Activated CD8-positive, alpha-beta memory T cell treated with anti-CD3 and anti-CD28 coated beads for 4 hours (primary cell): ENCODE measurements at places on chromosomes 4 and X.

DNA sequence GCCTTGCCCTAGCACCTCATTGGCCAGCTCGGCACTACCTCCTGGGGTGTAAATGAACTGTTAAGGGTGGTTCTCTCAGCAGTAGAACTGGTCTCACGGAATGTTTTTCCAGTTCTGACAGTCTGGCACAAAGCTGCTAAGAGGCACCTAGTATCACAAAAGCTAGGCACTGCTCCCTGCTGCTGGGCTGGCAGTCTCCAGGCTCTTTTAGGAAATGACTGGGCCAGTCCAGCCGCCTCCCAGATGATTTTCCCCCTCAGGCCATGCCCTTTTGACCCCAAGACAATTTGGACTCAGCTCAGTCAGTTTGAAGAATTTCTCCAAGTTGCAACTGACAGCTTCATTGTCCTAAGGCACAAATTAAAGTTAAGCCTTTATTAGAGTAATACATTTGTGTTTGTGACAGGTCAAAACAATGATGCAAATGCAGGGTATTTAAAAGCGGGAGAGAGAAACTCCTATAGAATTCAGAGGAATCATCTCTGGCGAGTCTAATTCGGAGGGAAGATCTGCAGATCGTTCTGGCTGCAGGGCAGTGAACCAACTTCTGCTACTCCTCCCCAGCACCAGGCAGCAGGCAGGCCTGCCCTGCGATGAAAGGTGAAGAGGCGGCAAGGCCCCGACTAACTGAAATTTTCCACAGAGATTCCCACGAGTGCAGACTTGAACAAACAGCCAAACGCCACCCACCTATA is 7.9 kb downstream of the FRMD7 start:
- DNase-seq = no peak

DNA sequence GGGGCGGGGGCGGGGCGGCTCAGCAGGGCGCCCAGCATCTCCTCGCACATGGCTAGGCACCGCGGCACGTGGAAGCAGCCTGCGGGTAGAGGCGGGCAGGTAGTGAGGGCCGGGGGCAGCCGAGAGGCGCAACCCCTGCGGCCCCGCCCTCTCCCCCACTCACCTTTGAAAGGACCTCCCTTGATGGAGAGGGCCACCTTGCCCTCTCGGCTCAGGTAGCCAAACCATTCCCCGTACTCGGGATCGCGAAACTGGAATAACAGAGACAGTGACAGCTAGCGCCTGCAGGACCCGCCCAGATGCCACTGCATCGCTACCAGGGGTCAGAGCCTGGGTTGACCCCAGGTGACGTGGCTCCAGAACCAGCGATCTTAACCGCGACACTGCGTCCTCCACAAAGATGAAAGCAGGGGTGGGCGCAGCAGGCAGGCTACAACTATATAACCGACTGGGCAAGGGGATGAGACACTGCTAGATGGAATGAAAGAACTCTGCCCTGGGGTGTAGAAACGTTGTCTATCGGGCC is 552 bp upstream of the NAA10 start:
- DNase-seq = no peak

DNA sequence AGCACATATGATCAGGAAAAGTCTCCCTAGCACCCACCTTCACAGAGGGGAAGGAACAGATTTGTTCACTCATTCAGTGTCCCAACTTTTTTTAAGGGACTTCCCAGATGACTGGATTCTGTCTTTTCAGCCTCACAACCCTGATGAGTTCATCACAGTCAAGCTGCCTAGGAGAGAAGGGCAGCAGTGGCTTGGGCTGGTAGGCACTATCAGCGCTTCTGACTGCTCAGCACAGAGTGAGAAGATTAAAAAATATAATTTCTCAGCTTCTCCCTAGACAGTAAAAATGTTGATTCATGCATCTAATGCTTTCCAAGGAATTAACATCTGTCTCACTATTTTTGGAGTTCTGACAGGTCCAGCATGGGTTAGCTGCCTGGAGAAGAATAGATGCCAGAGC is 328.2 kb downstream of the DTHD1 start:
- DNase-seq = no peak

DNA sequence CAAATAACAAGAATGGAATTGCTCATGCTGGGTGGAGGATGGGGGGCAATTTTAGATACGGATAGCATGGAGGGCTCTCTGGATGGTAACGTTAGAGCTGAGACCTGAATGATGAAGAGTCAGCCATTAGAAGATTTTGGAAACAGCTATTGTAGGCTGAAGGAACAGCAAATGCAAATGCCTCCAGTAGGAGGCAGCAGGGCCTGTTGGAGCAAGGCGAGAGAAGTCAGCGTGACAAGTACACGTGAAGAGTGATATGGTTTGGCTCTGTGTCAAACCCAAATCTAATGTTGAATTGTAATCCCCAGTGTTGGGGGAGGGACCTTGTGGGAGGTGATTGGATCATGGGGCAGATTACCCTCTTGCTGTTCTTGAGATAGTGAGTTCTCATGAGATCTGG is 59.3 kb upstream of the SOD3 start:
- no peak for DNase-seq

GRCh38 chr4:139669890-139670289 is 4.3 kb downstream of the MGST2 start:
- DNase-seq = no peak

DNA sequence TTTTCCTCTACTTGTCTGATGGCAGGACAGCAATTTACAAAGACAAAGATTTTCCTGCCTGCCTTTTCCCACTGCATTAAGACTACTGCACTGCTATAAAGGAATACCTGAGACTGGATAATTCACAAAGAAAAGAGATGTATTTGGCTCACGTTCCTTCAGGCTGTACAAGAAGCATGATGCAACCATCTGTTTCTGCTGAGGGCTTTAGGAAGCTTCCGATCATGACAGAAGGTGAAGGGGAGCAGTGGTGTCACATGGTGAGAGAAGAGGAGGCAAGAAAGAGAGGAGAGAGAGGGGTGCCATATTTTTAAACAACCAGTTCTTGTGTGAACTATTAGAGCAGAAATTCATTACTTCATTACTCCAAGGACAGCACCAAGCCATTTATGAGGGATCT is 617.1 kb upstream of the HTR2C start:
- DNase-seq = no peak

GRCh38 chr4:118975449-118976192 is 87.0 kb downstream of the SYNPO2 start:
- no peak for DNase-seq

GRCh38 chr4:79862821-79863220 is 210.2 kb downstream of the ANTXR2 start:
- no peak for DNase-seq

DNA sequence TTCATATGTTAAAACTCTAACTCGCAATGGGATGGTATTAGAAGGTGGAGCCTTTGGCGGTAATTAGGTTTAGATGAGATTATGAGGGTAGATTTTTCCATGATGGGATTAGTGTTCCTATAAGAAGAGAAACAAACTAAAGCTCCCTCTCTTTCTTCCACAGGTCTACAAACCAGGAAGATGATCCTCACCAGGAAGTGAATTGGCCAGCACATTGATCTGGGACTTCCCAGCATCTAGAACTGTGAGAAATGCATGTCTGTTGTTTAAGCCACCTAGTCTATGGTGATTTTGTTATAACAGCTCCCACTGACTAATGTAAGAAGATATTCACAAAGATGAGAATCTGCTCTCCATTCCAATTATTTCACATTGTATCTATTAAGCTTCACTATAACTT is 2266.9 kb downstream of the PCDH7 start:
- DNase-seq = no peak

DNA sequence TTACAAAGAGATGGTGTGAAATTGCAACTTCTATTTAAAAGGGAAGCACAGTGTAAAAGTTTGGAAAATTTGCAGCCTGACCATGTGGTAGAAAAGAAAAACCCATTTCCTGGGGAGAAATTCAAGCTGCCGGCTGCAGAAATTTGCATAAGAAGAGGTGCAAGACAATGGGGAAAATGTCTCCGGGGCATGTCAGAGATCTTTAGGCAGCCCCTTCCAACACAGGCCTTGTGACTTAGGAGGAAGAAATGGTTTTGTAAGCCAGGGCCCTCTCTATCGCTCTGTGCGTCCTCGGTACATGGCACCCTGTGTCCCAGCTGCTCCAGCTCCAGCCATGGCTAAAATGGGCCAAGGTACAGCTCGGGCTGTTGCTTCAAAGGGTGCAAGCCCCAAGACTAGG is 40.4 kb downstream of the CCDC158 start:
- no peak for DNase-seq

- DNase-seq = no peak
These were observed 624.4 kb upstream of the ACTRT1 start for GRCh38 chrX:128676651-128677050.

DNA sequence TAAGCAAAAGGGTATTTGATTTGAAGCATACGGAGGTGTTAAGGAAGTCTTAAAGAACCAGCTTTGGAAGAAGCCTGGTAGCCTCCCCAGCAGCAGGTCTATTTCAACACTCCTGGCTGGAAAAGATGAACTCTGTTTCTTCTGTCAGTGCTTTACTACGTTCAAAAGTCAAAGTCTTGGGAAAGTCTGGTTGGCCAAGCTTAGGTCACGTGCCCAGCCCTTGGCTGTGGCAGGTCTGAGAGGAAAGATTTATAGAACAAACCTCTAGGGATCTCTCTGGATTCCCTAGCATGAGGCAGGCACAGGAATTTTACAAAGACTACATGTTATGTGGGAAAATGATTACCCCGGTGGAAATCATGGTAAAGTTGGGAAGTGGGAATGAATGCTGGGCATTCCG is 8.6 kb upstream of the ARHGAP10 start:
- no peak for DNase-seq

DNA sequence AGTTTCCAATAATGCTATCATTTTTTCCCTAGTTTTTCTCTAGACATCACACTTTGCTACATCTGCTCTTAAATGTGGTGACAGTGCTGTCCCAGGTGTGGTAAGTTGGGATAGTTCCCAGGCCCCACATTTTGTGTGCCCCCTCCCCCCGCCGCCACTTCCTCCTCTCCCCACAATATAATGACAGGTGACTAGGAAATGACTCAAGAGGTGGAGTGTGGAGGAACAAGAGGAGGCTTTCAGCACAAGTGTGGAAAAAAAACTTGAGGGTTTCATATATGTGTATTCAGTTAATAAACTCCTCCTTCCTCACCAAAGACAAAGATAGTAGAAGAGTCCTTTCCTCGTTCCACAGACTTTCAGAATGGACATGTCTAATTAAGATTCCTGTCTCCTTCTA is 18.3 kb upstream of the IL21 start:
- no peak for DNase-seq

DNA sequence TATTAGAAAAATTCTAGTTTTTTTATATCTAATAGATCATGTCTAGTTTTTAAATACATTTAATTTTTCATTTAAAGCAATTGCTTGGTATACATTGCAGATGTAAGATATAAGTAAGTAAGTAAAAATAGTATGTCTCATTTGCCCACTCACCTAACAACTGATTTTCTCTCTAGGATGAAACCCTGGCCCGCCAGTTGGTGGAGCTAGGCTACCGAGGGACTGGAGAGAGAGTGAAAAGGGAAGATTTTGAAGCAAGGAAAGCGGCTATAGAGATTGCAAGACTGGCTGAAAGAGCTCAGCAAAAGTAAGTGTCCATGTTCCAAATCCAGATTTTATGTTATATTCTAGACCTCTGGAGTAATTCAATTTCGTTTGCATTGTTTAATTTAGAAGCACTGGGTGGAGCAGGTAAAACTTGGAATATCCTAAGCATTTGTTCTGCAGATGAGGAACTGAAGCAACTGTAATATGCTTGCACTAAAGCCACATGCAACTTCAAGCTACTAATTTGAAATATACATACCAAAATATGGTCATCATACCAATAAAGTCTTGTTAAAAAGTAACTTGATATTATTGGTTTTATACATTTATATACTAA is 27.1 kb downstream of the CFAP299 start:
- no peak for DNase-seq

DNA sequence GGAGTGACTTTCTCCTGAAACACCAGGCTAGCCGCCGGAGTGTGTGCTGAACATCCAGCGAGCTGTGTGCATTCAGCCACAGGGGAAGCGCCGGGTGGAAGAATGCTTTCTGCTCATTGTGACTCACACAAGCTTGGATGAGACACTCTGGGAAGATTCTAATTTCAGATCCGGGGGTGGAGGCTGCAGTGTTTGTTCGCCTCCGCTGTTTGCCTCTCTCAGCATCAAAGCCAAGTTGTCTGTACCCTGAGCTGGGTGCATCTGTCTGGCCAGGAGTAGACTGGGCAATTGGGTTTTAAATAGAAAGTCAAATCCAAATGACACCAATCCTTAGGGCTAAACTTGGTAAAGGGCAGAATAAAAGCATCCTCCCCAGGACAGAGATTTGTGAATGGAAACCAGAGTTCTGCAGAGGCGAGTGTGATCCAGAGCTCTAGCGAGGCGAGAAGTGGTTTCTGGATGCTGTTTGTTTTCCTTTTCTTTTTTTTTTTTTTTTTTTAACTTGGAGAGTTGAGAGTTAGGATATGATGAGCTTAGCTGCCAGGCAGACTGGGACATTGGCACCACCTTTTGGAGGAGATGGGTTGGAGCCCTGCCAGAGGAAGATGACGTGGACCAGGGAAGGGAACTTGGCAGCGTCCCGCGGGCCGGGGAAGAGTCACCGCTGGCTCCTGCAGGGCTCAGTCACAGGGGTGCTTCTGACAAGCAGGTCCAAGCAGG is 196.0 kb upstream of the PSAPL1 start:
- DNase-seq = no peak
